ENCODE measurements at places on chromosomes 6 and 20.

- DNase-seq: no peak
Observed at GRCh38 chr20:32598606-32599005, 13.5 kb upstream of the NOL4L start.

- no peak for DNase-seq
Observed at GRCh38 chr20:49797344-49797615, 15.3 kb upstream of the SLC9A8 start.

DNA sequence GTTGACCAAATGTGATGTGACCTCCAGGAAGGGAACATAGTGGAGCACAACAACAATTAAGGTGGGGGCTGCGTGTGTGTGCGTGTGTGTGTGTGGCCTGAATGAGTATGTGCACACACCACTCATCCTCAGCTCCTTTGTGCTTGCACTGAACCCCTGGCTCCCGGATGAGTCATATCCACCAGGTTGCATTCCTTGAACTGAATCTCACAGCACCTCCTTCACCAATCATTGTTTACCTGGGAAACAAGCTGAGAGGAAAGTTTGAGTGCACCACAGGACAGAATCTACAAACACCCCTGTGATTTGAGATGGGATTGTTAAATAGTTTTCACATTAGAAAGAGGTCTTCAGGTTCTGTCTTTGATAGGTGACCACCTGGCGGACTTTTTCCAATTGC, 33.7 kb upstream of the GPR6 start:
- no peak for DNase-seq

DNA sequence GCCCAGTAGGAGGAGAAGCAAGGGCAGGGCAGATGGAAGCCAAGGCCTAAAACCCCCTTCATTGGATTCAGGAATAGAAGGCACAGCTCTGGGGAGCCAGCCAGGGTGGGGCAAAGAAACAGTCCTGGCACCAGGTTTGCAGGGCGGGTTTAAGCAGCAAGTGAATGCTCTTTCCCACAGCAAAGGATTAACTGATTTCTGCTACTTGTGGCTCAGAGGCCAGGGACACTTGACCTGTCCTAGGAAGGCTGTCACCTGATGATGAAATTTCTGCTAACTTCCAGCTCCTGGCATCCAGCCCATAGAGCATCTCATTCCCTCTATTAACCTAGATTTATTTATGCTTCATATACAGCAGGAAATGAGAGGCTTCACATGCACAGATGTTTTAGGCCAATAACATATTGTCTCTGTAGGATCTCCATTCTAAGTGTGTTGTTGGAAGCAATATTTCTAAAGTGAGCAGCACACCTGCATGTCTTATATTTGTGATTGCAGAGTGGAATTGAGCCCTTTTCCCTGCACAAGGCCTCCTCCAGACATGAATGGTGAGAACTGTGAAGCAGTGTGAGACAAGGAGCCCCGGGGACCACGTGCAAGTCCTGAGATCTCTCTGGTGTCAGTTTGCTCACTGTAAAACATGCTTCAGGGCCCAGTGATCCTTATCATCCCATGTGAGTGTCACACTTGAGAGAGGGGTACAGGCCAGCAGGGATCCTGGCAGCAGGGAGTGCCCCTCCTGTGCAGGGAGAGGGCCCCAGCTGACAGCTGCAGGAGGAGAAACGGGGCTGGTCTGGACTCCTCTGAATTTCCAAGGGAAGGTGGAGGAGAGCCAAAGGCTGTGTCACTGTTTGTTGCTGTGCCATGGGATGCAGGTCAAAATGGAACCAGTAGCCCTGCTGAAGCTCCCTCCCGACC, 41.1 kb upstream of the CST5 start:
- DNase-seq: no peak
